ENCODE measurements at places on chromosomes 7 and 10. TPM values are rescaled to one million over a fixed set of nuclear protein-coding genes. Genes with fewer than 3 reads are reported as not detected.

GRCh38 chr7:70704831-70705346, 427.1 kb upstream of the GALNT17 start:
- H3K36me3 ChIP-seq = no peaks in the 10 kb centered on the region
- no peaks in the 10 kb centered on the region for H3K27me3 ChIP-seq
- H3K4me1 ChIP-seq = peaks cover 11% of the 10 kb centered on the region
- DNase-seq = no peak

GRCh38 chr7:115299397-115300037, 377.6 kb downstream of the MDFIC start:
- no peaks in the 10 kb centered on the region for H3K4me1 ChIP-seq
- no peak for DNase-seq
- H3K27me3 ChIP-seq = no peaks in the 10 kb centered on the region
- H3K4me3 ChIP-seq = no peak overlapping the region

- H3K4me3 ChIP-seq = no peak overlapping the region
- no peaks in the 10 kb centered on the region for H3K36me3 ChIP-seq
- peak; percentile 72 for DNase-seq
- peaks cover 30% of the 10 kb centered on the region for H3K4me1 ChIP-seq
- peak overlapping the region; percentile 51 for H3K27ac ChIP-seq
Observed at GRCh38 chr10:74589226-74589673, 237.2 kb upstream of the KAT6B start.

- H3K4me1 ChIP-seq = no peaks in the 10 kb centered on the region
- no peak for DNase-seq
- peaks cover 3% of the 10 kb centered on the region for H3K27me3 ChIP-seq
Observed at GRCh38 chr7:115838829-115839228, 191.7 kb downstream of the TFEC start.

DNA sequence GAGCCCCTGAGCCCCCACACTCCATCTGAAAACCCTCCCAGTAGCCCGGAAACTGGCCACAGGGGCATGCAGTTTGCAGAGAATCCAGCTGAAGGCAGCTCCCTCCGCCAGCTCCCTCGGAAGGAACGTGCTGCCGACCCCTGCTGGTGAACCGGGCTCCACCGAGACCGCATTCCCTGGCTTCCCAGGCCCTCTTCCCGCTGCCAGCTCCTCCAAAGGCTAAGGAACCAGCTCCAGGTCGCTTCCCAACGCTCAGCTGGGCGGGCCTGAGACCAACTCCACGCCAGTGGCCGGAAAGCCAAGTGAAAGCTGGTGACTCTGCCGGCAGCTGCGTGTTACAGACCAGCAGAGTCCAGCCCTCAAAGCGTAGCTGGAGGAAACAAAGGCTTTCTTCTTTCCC, 35.8 kb downstream of the GPER1 start:
- peak; percentile 76 for DNase-seq
- peak overlapping the region; percentile 25 for H3K4me3 ChIP-seq
- peak overlapping the region; percentile 79 for H3K27ac ChIP-seq
- peaks cover 3% of the 10 kb centered on the region for H3K36me3 ChIP-seq
- H3K27me3 ChIP-seq = no peaks in the 10 kb centered on the region
- H3K4me1 ChIP-seq = no peaks in the 10 kb centered on the region

- no peak for DNase-seq
- no peak overlapping the region for H3K4me3 ChIP-seq
- H3K36me3 ChIP-seq = peaks cover 15% of the 10 kb centered on the region
- H3K27ac ChIP-seq = peak overlapping the region; percentile 3
- H3K27me3 ChIP-seq = no peaks in the 10 kb centered on the region
Observed at GRCh38 chr10:79254333-79255006, 92.8 kb upstream of the PPIF start.

DNA sequence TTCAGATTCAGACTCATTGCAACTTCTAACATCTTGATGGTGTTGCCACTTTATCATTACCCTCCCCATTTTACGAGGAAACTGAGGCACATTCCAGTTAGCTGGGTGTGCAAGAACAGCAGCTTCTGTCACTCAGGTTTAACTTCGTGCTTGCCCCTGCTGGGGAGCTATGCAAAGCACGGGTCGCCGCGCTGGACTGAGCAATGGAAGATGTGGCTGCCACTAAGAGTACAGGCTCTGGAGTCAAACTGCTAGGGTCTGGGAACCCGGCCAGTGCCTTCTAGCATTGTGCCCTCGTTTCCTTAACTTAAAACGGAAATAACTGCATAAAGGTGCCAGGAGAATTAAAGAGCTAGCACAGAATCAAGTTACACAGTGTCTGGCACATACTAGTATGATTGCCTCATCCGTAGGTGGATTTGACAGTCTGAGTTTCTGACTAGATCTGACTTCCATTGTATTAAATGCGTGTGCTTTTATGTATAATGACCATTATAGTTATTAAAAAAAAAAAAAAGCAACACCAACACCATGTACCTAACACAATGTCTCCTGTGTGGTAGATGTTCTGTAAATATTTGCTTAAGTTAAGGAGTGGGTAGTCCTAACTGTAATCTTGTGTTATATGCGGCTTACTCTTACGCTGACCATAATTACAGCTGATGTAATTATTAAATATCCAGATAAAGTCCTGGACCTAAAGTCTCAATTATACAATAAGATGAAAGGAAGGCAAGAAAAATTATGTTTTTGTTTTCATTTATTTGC, 842 bp downstream of the ZNF22 start:
- peak overlapping the region; percentile 95 for H3K27ac ChIP-seq
- peaks cover 21% of the 10 kb centered on the region for H3K36me3 ChIP-seq
- DNase-seq = peak; percentile 83
- H3K4me3 ChIP-seq = peak overlapping the region; percentile 64

DNA sequence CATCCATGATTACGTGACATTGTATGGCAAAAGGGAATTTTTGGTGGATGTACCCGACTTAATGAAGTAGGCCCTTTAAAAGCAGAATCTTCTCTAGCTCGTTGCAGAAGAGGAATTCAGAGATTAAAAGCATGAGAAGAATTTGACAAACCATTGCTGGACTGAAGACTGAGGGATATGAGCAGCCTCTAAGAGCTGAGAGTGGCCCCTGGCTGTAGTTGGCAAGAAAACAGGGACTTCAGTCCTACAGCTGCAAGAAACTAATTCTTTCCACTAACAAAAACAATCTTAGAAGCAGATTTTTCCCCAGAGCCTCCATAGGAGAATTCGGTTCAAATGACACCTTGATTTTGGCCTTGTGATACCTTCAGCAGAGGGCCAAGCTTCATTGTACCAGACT, 34.1 kb downstream of the MACC1 start:
- H3K27ac ChIP-seq = no peak overlapping the region
- H3K4me1 ChIP-seq = no peaks in the 10 kb centered on the region
- no peak overlapping the region for H3K4me3 ChIP-seq
- H3K36me3 ChIP-seq = no peaks in the 10 kb centered on the region
- H3K27me3 ChIP-seq = no peaks in the 10 kb centered on the region

- no peak overlapping the region for H3K4me3 ChIP-seq
- no peaks in the 10 kb centered on the region for H3K4me1 ChIP-seq
- DNase-seq = no peak
- no peaks in the 10 kb centered on the region for H3K27me3 ChIP-seq
Observed at GRCh38 chr10:97234400-97234799, 48.6 kb upstream of the SLIT1 start.

DNA sequence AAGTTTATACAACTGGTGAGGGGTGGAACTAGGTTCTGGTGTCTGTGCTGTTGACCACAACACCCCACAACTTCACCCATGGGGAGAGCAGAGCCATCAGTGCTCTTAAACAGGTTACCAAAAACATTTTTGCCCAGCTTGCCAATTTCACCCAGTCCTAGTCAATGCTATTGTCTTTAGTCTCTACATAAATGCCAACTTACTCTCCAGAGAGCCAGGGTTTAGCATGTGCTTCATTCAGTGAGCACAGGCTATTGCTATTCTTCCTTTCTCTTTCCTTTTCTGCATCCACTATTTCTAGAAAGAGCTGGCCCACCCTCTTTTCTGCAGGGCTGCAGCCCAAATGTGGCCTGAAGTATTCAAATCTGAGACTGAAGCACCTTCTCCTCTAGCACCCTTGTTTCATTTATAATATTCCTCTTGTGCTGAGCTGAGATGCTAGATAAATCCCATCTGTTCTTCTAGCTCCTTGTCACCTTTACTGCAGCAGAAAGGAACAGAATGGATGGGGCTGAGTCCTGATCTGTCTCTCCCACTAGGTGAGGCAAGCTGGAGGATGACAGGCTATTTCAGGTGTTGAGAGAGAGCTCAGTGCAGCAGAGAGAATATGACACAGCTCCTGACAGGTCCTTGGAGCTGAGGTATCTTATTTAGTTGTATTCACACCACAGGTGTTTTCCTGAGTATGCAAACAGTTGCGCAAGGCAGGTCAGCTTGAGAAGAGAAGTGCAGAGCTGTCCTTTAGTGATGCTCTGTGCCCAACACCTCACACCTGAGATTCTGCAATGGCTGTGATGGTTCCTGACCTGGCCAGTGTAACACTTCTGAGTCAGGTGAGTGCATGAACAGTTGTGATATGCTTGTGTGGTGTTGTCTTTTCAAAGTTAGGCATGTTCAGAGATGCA, 819.2 kb downstream of the CCSER2 start:
- DNase-seq = no peak
- peak overlapping the region; percentile 6 for H3K27ac ChIP-seq
- H3K4me1 ChIP-seq = peaks cover 5% of the 10 kb centered on the region
- H3K36me3 ChIP-seq = no peaks in the 10 kb centered on the region

- DNase-seq = peak; percentile 86
- peak overlapping the region; percentile 41 for H3K4me3 ChIP-seq
- H3K36me3 ChIP-seq = no peaks in the 10 kb centered on the region
- peaks cover 18% of the 10 kb centered on the region for H3K4me1 ChIP-seq
- H3K27ac ChIP-seq = peak overlapping the region; percentile 47
- peaks cover 7% of the 10 kb centered on the region for H3K27me3 ChIP-seq
Observed at GRCh38 chr10:70458329-70459060, 17.0 kb upstream of the NODAL start.

Gene SLC26A4
- 1.0 TPM for total RNA-seq

Gene HOXA6
- total RNA-seq = 6.5 TPM

Gene GIMAP5
- total RNA-seq = 41.8 TPM

Gene STN1
- 42.3 TPM for total RNA-seq
